ENCODE measurements at places on chromosomes 11 and 22.

GRCh38 chr22:38315823-38316363, 1.3 kb downstream of the CSNK1E start:
- DNase-seq, result no peak

- DNase-seq, result peak; percentile 60
Measured at GRCh38 chr11:64556044-64556720, 34.8 kb upstream of the SLC22A12 start.

DNA sequence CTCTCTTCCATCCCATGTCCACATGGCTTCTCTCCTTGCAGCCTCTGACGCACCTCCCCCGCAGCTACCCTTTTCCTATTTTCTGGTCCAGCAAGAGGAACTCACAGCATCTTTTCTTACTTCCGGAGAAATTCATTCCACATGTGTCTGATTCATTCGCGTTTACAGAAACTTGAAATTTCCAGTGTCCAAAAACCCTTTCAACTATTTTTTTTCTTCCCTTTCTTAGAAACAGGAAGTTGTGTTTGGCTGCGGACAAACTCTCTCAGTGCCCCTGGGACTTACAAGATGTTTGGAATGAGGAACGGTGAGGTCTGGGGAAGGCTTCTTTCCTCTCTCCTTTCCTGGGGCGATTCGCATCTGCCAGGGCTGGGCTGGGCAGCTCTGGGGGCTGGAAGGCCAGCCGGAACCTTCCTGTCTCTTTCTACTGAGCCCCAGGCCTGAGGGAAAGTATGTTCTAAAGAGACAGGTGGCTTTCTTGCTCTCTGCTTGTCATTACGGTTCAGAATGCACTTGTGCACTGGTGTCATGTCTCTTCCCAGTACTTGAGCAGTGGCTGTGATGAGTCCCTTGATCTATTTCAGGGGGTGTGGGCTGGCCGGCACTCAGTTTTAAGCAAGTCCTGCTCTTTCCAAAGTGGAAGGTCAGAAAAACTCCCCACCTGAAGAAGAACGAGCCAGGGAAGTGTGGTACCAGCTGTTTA, 27.5 kb downstream of the ADAMTS8 start:
- no peak for DNase-seq

DNA sequence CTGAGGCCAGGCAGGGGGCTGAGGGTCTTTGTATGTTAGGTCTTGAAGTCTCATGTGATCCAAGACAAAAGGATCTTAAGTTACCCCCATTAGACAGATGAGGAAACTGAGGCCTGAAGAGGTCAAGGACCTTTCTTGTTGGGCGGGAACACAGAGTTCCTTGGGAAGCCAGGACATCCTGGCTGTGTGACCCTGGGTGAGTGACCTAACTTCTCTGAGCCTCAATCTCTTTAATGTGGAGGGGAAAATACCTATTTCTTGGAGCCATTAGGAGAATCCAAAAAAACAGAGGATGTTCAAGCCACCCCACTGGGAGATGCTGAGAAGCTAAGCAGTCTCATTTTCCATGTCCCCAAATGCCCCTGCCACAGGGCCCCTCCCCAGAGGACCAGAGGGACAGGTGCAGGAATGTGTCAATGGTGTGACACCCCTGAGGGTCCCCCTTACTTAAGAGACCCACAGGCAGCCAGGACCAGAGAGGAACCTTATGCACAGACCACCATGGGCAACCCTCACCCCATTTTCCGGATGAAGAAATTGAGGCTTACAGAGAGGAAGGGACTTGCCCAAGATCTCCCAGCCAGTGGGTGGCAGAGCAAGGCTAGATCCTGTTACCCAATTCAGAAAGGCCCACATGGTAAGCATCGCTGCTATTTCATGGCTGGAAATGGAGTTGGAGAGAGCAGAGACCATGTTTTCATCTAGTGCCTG, 8.0 kb downstream of the RAC2 start:
- no peak for DNase-seq

GRCh38 chr22:46173152-46173551, 22.8 kb downstream of the PPARA start:
- no peak for DNase-seq

GRCh38 chr22:36768616-36769015, 7.3 kb downstream of the IFT27 start:
- DNase-seq, result no peak

GRCh38 chr11:62752994-62753735, 795 bp downstream of the ZBTB3 start:
- DNase-seq, result no peak

DNA sequence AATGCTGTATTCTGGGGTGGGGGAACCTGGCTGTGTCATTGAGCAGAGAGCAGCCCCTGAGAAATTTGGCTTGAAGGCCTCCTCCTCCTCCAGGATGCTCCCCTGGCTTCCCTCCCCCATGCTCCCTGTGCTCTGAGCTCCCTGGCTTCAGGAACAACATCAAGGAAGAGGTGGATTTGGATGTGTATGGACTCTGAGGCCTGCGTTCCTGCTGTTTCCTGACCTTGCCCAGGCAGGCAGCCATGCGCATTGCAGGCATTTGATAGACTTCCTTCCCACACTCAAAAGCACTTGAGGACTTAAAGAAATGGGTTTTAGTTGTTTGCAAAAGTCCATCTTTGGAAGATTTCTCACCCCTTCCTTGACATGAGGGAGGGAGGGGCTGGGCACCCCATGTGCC, 1317.1 kb downstream of the BRD1 start:
- no peak for DNase-seq

GRCh38 chr22:49712195-49712791, 115.4 kb downstream of the BRD1 start:
- DNase-seq, result no peak

GRCh38 chr11:37712251-37712650, 1114.2 kb upstream of the RAG2 start:
- no peak for DNase-seq
